ENCODE measurements at places on chromosomes 5 and 9.
A peak's percentile ranks its signal among the peaks of the same experiment; 100 is the strongest.

GRCh38 chr5:98519571-98519970 is 253.9 kb upstream of the RGMB start:
- DNase-seq: no peak

DNA sequence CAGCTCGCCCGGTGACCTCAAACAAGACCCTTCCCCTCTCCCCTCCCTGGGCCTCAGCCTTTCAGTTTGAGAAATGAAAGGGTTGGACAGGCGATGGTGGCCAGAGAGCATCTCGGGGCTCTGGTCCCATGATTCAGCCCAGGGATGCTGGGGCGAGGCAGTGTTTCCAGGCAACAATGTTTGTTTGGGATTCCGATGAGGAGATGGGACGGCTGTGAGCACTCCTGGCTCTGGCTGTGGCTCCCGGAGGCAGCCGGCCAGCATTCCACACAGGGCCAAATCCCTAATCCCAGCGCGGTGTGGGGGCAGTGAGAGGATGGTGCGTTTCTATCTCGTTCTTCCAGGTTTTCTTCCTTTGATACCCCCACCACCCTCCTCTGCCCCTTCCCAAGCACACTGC is 66.0 kb downstream of the HMCN2 start:
- no peak for DNase-seq

- peak; percentile 36 for DNase-seq
These were observed 76.6 kb downstream of the F2RL2 start for GRCh38 chr5:76546497-76547102.

GRCh38 chr5:5139777-5140478 is at the start of gene ADAMTS16:
TSS of gene ADAMTS16 (plus strand) at chr5:5140330. CDS start at chr5:5140468, 138 bp downstream.
- no peak for DNase-seq

GRCh38 chr5:401146-402034 is 41.6 kb upstream of the EXOC3 start:
- no peak for DNase-seq

DNA sequence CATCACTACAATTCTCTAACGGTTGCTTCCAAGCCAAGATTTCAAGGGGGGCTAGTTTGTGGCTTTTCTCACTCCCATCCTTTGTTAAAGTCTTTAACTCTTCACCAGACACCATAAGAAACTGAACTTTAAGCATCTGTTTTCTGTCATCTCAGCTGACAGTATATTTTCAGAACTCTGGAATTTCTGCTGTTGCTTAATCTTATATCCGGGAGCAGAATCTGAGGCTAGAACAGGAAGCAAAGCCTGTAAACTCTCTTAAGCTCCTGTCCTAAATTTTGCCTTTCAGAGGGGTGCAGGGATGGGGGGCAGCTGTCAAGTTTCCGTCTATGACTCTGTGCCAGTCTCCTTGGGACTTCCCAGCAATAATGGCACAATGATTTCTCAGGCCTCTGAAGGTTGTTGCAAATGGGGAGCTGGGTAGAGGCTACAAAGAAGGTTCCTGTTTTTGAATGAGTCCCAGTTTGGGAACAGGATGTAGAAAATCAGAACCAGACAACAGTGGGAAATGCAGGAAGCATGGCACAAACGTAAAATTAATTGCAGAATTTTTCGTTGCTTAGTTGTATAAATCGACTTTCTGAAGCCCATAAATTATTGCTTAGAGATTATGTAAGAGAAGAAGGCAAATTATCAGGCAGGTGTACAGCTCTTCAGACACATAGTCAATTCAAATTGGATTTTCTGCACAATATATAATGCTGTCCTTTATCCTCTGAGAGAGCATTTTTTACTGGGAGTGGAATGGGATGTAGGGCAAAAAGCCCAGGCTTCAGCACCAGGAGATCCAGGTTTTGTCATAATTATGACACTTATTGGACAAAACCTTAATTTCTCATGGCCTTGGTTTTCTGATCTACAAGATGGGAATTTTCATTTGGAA is 430.9 kb downstream of the DMAC1 start:
- no peak for DNase-seq

- DNase-seq: no peak
These were observed 187.1 kb upstream of the IER5L start for GRCh38 chr9:129365196-129365595.

GRCh38 chr9:98538203-98538602 is 170.5 kb downstream of the GABBR2 start:
- DNase-seq: no peak

DNA sequence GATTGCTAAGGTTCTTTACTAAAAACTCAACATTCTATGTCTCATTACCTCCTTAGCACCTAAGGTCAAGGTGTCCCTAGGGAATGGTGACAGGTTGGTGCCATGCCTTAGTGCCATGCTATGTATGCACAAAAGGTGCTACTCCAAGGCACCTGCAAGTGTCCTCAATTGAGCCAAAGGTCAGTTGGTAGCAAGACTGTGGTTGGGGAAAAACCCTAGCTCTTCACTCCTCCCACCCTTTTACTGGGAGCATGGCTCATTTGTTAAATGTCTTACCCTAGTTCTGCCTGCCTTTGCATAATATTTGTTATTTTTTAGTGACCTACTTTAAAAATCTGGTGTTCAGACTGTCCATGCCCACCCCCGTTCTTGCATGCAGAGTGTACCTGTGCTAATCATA is 17.0 kb downstream of the ACO1 start:
- DNase-seq: no peak

GRCh38 chr5:10138395-10139057 is 111.2 kb downstream of the ATPSCKMT start:
- no peak for DNase-seq

- DNase-seq: no peak
These were observed 30.6 kb downstream of the CPLX2 start for GRCh38 chr5:175902026-175902425.

GRCh38 chr9:71157731-71158130 is 36.3 kb upstream of the TRPM3 start:
- no peak for DNase-seq

GRCh38 chr5:139863855-139864558 is 68.4 kb downstream of the PSD2 start:
- DNase-seq: peak; percentile 53

DNA sequence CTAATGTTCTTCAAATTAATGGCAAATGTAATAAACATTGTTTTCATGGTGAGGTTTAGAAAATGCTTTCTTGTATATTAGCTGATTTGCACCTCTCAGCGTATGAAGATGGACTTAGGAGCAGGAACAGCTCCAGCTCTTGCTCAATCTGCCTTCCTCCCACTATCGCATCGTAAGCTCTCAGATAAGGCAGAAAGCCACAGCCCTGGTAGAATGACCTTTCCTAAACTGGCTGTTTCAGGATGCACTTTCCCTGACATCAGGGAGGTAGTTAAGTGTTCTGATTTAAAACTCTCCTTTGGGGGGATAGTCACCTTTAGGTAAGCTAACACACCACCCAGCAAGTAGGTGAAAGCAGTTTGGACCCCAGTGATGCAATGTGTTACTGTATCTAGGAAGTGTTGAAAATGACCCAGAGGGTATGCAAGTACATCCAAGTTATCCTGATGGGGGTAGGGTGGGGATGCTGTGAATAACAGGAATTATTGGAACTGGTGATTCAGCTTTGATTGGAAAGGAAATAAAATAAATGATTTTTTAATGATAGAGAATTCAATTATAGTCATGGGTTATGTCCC is 72.3 kb downstream of the LMNB1 start:
- no peak for DNase-seq

- no peak for DNase-seq
These were observed 75.3 kb downstream of the HMGCR start for GRCh38 chr5:75412111-75412990.

- DNase-seq: no peak
These were observed 35.0 kb upstream of the FOXB2 start for GRCh38 chr9:76984486-76984885.

- DNase-seq: no peak
These were observed 78.2 kb downstream of the C9orf50 start for GRCh38 chr9:129542741-129543140.

All from CD4-positive, alpha-beta T cell treated with Interleukin-12 subunit alpha and Interleukin-12 subunit beta, for 1 hour (primary cell).